ENCODE measurements at places on chromosomes 12 and 14. TPM values are rescaled to one million over a fixed set of nuclear protein-coding genes. Genes with fewer than 3 reads are reported as not detected.
A peak's percentile ranks its signal among the peaks of the same experiment; 100 is the strongest.

DNA sequence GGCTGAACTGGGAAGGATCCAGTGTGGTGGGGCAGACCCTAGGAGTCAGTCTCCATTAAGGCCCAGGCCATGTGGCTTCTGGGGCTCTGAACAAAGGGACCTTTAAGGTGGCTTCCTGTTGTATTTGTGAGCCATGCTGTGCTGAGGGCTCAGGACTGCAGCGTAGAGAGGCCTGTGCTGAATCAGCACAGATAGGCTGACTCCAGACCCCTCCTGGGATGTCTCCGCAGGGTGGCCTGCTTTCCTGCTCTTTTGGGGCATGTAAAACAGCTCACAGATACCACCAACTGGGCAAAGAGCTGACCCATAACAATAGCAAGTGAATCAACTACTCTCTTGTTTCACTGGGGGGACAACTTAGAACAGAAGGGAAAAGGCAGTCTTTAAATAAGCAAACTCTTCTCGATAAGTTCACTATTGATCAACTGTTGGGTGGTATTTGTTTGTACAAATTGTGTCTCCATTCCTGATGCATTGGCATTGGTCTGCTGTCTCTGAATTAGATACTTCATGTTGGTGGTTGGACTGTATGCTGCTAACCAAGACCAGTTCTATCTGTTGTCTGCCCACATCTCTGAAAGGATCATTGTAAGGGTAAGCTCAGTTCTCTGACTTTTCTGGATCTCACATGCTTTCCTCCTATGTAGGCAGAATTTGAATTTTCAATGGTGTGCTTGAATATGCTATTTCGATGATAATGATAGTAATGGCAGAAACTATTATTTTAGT lies 71.8 kb downstream of the MYRFL start:
- no peak overlapping the region for H3K4me3 ChIP-seq
- H3K27ac ChIP-seq, result no peak overlapping the region
- no peak for DNase-seq
- H3K36me3 ChIP-seq, result no peaks in the 10 kb centered on the region

GRCh38 chr14:68458840-68459469 lies 333.9 kb downstream of the ZFP36L1 start:
- DNase-seq, result peak; percentile 42
- no peaks in the 10 kb centered on the region for H3K36me3 ChIP-seq
- peaks cover 12% of the 10 kb centered on the region for H3K4me1 ChIP-seq
- no peak overlapping the region for H3K4me3 ChIP-seq
- peak overlapping the region; percentile 72 for H3K27ac ChIP-seq

DNA sequence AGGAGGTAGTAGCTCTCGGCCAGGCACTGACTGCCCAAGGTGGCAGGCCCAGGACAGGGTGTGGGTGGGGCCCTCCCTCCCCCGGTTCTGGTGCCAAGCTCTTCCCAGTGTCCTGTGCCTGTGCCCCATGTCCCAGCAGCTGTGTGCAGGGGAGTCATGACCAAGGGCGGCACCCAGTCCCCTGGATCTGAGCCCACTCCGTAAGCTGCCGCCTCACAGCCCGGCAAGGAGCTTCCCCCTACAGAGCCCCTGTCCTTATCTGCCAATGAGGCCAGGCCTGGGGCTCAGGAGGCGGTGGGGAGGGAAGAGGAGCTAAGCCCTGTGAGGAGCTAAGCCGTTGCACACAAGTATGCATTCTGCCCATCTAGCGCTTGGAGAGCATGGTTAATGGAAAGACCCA lies 5.6 kb upstream of the C14orf180 start:
- no peak for DNase-seq
- H3K27me3 ChIP-seq, result no peaks in the 10 kb centered on the region
- H3K36me3 ChIP-seq, result no peaks in the 10 kb centered on the region
- H3K4me3 ChIP-seq, result no peak overlapping the region
- H3K4me1 ChIP-seq, result no peaks in the 10 kb centered on the region

The CACNA1C gene
- total RNA-seq, result 18.9 TPM

DNA sequence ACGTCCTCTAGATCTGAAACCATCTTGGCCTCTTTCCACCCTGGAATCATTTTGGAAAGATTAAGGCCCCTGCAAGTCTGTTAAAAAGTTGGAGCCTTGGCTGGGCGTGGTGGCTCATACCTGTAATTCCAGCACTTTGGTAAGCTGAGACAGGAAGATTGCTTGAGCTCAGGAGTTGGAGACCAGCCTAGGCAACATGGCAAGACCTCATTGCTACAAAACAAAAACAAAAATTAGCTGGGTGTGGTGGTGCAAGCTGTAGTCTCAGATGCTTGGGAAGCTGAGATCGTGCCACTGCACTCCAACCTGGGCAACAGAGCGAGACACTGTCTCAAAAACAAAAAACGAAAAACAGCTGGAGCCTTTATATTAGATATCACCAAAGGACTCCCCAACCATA lies 10.9 kb upstream of the ABCD4 start:
- H3K27ac ChIP-seq, result no peak overlapping the region
- no peaks in the 10 kb centered on the region for H3K36me3 ChIP-seq
- no peak for DNase-seq
- no peaks in the 10 kb centered on the region for H3K27me3 ChIP-seq
- H3K4me1 ChIP-seq, result no peaks in the 10 kb centered on the region
- H3K4me3 ChIP-seq, result no peak overlapping the region

The MEG3 gene
- total RNA-seq, result 34.1 TPM

The NEUROD4 gene
- total RNA-seq, result not detected

GRCh38 chr14:52977798-52978197 lies 26.9 kb upstream of the FERMT2 start:
- DNase-seq, result no peak
- H3K4me1 ChIP-seq, result no peaks in the 10 kb centered on the region
- H3K27ac ChIP-seq, result no peak overlapping the region

- H3K27ac ChIP-seq, result no peak overlapping the region
- no peak overlapping the region for H3K4me3 ChIP-seq
- no peak for DNase-seq
- no peaks in the 10 kb centered on the region for H3K4me1 ChIP-seq
Observed at GRCh38 chr12:93219947-93220346, 157.8 kb upstream of the NUDT4 start.

GRCh38 chr12:119235197-119235751 lies 56.5 kb downstream of the HSPB8 start:
- H3K27me3 ChIP-seq, result no peaks in the 10 kb centered on the region
- no peaks in the 10 kb centered on the region for H3K4me1 ChIP-seq
- H3K27ac ChIP-seq, result no peak overlapping the region
- no peak for DNase-seq
- H3K36me3 ChIP-seq, result no peaks in the 10 kb centered on the region

The CBLN3 gene
- 3.3 TPM for total RNA-seq

The VRTN gene
- not detected for total RNA-seq

The PAH gene
- total RNA-seq, result not detected

DNA sequence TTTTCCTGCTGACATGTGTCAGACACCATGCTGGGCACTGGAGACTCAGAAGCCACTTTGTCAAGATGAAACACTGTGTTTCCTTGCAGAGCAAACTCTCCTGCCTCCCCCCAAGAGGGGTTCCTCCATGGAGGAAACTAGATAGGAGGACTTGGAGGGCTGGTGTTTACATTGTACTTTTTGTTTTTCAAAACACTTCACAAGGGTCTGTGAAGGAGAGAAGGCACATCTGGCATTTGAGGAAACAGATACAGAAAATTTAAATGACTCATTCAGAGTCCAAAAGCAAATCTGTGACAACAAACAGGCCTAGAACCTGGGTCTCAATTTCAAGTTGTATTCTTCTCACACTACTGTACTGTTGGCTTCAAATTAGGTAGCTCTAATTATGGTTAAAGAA lies 6.7 kb upstream of the CDKL1 start:
- no peak overlapping the region for H3K27ac ChIP-seq
- H3K4me3 ChIP-seq, result no peak overlapping the region
- H3K36me3 ChIP-seq, result no peaks in the 10 kb centered on the region

DNA sequence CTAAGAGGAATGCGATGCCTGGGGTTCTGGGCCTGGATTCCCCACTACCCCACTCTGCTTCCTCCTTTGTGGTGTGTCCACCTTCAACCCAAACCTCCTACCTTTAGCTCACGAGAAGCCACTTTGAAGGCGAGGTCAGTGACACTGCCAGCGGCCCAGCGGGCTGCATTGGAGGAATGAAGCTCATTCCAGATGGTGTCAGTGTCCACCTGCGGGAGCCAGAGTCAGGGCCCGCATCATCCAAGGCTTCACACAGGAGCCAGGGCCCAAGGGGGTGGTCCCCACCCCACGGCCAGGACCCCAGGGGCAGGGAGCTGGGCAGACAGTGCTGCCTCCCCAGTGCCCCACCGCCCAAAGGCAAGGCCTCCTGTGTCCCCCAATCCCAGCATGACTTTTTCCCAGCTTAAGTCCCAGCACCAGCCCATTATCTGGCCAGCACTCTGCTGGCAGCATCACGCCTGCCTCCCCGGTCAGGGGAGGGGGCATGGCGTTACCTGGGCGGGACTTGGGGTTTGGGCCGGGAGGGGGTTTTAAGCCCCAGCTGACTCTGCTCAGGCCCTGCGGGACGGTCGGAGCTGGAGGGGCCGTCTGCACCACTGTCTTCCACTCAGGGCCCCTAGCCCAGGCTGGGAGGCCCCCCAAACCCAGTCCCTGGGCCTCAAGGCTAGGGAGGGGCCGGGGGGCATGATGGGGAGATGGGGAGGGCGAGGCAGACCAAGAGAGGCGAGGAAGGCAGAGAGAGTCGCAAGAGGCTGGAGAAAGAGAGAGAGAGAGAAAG lies 16.9 kb downstream of the SLC48A1 start:
- H3K4me3 ChIP-seq, result no peak overlapping the region

GRCh38 chr14:53938136-53938837 lies 18.3 kb downstream of the BMP4 start:
- no peak overlapping the region for H3K27ac ChIP-seq
- H3K36me3 ChIP-seq, result no peaks in the 10 kb centered on the region
- H3K4me1 ChIP-seq, result no peaks in the 10 kb centered on the region
- DNase-seq, result no peak
- no peaks in the 10 kb centered on the region for H3K27me3 ChIP-seq
- H3K4me3 ChIP-seq, result no peak overlapping the region

DNA sequence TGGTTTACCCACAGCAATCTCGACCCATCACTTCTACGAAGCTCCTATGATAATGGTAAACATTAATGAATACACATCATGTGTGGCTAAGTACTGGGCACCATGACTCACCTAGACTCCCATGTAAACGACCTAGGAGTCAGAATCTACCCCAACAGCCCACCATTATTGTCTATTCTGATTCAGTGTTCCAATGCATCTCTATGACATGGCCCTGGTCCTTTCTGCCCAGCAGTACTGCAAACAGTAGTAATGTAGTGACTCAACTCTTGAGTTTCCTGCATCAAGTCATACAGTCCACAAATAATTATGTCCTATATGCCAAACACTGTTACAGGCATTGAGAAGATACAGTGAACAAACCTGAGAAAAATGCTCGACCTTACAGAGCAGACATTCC lies 14.6 kb downstream of the GTF2A1 start:
- H3K36me3 ChIP-seq, result no peaks in the 10 kb centered on the region
- no peaks in the 10 kb centered on the region for H3K27me3 ChIP-seq
- no peak overlapping the region for H3K27ac ChIP-seq
- H3K4me3 ChIP-seq, result no peak overlapping the region

GRCh38 chr12:86186449-86186848 lies 69.7 kb downstream of the MGAT4C start:
- no peaks in the 10 kb centered on the region for H3K4me1 ChIP-seq
- no peak for DNase-seq
- H3K27ac ChIP-seq, result no peak overlapping the region
- no peaks in the 10 kb centered on the region for H3K36me3 ChIP-seq

GRCh38 chr12:53989227-53990113 lies 4.5 kb downstream of the HOXC10 start:
- no peak for DNase-seq
- H3K27ac ChIP-seq, result no peak overlapping the region
- H3K27me3 ChIP-seq, result peaks cover 96% of the 10 kb centered on the region
- no peaks in the 10 kb centered on the region for H3K36me3 ChIP-seq
- no peaks in the 10 kb centered on the region for H3K4me1 ChIP-seq
- H3K4me3 ChIP-seq, result no peak overlapping the region

GRCh38 chr12:52216807-52217206 lies 16.2 kb upstream of the KRT7 start:
- no peaks in the 10 kb centered on the region for H3K27me3 ChIP-seq
- no peak for DNase-seq
- H3K36me3 ChIP-seq, result no peaks in the 10 kb centered on the region
- peaks cover 4% of the 10 kb centered on the region for H3K4me1 ChIP-seq
- no peak overlapping the region for H3K4me3 ChIP-seq

- peak; percentile 78 for DNase-seq
- H3K4me3 ChIP-seq, result peak within 1 kb of the TSS; percentile 74
- H3K27me3 ChIP-seq, result no peaks in the 10 kb centered on the region
- no peaks in the 10 kb centered on the region for H3K36me3 ChIP-seq
Observed at GRCh38 chr12:111405859-111406473, at the start of gene SH2B3. TSS of gene SH2B3 (plus strand) at chr12:111405923. CDS start at chr12:111418146, 12,223 bp downstream.

GRCh38 chr14:55968741-55969140 lies 149.5 kb upstream of the PELI2 start:
- no peak overlapping the region for H3K4me3 ChIP-seq
- H3K4me1 ChIP-seq, result no peaks in the 10 kb centered on the region
- DNase-seq, result no peak
- H3K27me3 ChIP-seq, result no peaks in the 10 kb centered on the region

The INSM2 gene
- not detected for total RNA-seq

GRCh38 chr12:27460471-27460978 lies 14.0 kb downstream of the SMCO2 start:
- H3K4me3 ChIP-seq, result no peak overlapping the region
- H3K36me3 ChIP-seq, result no peaks in the 10 kb centered on the region
- no peaks in the 10 kb centered on the region for H3K4me1 ChIP-seq
- no peak for DNase-seq

- peak overlapping the region; percentile 99 for H3K27ac ChIP-seq
- H3K4me3 ChIP-seq, result peak overlapping the region; percentile 84
- H3K4me1 ChIP-seq, result peaks cover 6% of the 10 kb centered on the region
- H3K27me3 ChIP-seq, result no peaks in the 10 kb centered on the region
- H3K36me3 ChIP-seq, result no peaks in the 10 kb centered on the region
- peak; percentile 47 for DNase-seq
Observed at GRCh38 chr12:11650286-11651281, 1.1 kb downstream of the ETV6 start.

- no peaks in the 10 kb centered on the region for H3K27me3 ChIP-seq
- H3K4me3 ChIP-seq, result no peak overlapping the region
- no peaks in the 10 kb centered on the region for H3K4me1 ChIP-seq
Observed at GRCh38 chr12:86597431-86597830, 341.2 kb upstream of the MGAT4C start.
